ENCODE measurements at places on chromosomes 5 and 9. TPM values are rescaled to one million over a fixed set of nuclear protein-coding genes. Genes with fewer than 3 reads are reported as not detected.
A peak's percentile ranks its signal among the peaks of the same experiment; 100 is the strongest.

Gene CDX1
- 46.9 TPM for polyA plus RNA-seq

Gene DDX4
- polyA plus RNA-seq, result not detected

Gene ZNF79
- 3.8 TPM for polyA plus RNA-seq

Gene TJP2
- polyA plus RNA-seq, result 67.2 TPM

Gene EIF4E1B
- not detected for polyA plus RNA-seq

Gene NCBP1
- 22.6 TPM for polyA plus RNA-seq

- no peak for DNase-seq
These were observed 42.5 kb downstream of the TMEM174 start for GRCh38 chr5:73215531-73215890.

GRCh38 chr5:109614301-109614700, 75.4 kb upstream of the MAN2A1 start:
- no peak for DNase-seq

- DNase-seq, result no peak
These were observed 121.0 kb downstream of the AUH start for GRCh38 chr9:91240596-91241165.

DNA sequence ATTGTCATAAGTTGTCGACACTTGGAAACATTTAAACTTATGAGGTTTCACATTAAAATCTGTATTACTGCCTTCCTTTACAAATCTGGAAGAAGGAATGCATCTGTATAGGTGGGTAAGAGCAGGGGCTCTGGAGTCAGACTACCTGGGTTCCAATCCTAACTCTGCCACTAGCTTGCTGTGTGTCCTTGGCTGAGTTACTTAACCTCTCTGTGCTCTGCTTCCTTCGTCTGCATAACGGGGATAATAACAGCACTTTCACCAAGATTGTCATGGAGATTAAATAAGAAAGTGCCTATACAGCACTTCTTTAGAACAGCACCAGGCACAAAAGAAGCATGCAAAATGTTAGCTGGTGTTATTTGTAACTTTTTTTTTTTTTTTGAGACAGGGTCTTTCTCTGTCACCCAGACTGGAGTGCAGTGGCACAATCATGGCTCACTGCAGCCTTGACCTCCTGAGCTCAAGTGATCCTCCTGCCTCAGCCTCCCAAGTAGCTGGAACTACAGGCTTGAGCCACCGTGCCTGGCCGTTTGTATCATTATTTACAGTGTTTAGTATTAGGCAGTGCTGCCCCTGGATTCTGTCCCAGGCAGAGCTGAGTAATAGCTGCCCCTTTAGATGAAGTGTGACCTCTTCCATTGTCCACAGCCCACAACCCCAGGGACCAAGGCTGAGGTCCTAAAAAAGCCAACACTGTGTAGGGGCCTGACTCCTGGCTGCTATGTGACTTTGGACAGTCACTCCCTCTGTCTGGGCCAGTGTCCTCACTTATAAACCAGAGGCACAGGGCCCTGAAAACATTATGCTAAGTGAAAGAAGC, 25.4 kb upstream of the TTLL11 start:
- no peak for DNase-seq

GRCh38 chr5:18772475-18772874, 1138.2 kb downstream of the TAF11L14 start:
- peak; percentile 60 for DNase-seq

GRCh38 chr9:15786616-15787015, 233.8 kb downstream of the CCDC171 start:
- DNase-seq, result no peak

DNA sequence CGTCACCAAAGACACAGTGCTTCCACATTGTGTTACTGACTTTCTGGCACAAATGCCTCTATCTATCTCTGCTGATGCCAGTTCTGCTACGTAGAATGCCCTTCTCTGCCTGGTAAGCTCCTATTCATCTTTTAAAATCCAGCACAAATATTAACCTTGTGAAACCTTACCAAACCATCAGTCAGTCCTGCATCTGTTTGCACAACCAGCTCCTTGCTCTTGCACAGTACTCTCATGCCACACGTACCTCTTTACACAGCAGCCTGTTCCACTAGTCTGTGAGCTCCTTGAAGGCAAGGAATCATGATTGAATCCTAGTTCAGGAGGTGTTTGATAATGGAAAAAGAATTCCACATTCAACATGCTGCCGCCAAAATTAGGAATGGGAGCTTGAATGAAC, 56.3 kb downstream of the TEX10 start:
- DNase-seq, result no peak

- no peak for DNase-seq
These were observed 8.8 kb upstream of the GGTA1 start for GRCh38 chr9:121508415-121508814.

GRCh38 chr5:151251001-151251551, 1.9 kb upstream of the GM2A start:
- no peak for DNase-seq

DNA sequence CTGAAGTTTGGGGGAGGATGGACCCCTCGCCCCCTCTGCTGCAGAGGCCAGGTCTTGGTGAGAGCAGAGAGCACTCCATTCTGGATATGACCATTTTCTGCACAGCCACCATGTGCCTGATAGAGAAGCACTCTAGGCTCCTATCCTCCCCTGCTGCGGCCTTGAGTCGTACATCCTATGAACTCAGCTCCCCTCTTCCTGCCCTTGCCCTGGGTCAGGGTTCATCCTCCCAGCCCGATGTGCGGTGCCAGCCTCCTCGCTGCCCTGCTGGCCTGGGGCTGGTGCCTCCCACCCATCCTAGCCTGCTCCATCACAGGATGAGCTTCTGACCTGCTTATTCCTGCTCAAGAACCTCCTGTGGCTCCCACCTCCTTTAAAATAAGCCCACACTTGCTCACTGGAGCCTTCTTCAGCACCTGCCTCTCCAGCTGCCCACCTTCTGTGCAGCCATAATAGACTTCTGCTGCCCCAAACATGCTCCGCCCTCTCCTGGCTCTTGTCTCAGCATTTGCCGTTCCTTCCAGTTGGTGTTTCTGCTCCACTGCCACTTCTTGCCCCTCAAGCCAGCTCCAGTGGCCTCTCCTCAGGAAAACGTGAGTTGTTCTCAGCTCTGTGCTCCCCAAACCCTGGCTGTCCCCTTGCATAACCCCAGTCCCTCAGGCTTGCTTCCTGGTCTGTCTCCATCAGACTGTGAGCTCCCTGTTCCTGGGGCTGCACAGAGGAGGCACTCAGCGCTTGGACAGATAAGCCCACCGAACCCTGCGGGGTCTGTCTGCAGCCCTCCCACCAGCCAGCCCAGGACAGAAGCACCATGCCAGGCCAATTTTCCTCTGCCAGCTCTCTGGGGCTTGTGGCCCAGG, 22.3 kb upstream of the TTLL11 start:
- no peak for DNase-seq

DNA sequence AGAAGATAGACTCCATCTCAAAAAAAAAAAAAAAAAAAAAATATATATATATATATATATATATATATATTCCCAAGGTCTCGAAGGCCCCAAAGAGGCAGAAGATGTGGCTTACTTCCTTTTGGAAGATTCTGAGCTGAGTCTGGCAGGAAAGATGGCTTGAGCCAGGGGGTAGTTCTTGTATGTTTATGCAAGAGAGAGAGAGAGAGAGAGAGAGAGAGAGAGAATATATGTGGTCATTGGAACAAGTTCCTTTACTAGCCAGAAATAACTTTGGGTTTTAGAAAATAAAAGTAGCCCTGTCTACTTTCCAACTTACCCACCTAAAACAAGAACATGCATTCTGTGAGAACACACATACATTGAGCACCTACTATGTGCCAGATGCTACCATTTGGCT, 17.6 kb downstream of the NCS1 start:
- no peak for DNase-seq

DNA sequence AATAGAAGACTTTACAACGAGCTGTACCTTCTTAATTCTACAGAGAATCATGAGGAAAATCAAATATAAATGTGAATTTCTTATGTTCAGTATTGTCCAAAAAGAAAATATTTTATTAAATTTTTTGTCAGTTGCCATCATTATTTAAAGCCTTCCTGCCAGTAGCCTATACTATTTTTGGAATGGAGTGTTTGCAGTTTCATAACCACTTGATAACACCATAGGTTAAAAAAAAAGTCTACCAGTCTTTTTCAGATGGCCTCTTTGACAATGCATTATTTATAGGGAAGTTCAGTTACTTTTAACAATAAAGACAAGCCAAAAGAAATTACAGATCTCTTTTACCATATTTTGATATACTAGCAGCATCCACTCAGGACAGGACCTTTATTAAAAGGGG, 80.3 kb upstream of the CCDC152 start:
- DNase-seq, result no peak

GRCh38 chr9:37927132-37927531, 23.2 kb upstream of the SLC25A51 start:
- DNase-seq, result no peak

GRCh38 chr9:107613321-107613720, 123.8 kb upstream of the KLF4 start:
- DNase-seq, result peak; percentile 45

DNA sequence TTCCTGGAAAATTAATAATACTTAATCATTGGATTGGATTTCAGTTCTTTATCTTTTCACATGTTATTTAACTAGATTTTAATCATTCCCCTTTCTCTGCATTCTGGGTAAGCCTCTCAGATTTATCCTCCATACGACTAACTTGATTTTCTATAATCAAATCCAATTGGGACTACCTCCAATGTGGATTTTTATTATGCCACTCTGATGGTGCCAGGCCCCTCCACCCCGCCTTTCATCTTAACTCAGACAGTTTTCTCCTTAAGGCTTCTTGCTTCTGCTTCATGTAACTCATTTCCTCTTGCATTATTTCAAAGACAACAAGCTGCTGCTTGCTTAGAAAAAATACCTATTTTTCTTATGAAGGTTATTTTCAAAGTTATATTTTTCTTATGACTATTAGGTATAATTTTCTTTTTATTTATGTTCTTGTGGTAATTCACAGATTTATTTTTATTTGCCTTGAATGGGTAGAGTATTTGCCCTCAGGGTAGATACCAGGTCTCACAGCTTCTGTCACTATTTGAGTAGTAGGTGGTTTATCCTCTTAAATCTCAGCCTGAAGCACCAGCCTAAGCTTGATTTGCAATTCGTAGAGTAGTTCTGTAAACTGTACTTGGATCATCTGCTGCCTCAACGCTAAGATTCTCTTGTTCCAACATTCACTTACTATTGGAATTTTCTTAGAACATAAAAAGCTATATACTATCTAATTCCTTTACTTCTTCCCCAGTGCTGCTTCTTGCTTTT, 659.0 kb upstream of the ARRDC3 start:
- no peak for DNase-seq

- no peak for DNase-seq
These were observed 313.6 kb upstream of the PIK3R1 start for GRCh38 chr5:67901814-67902496.

DNA sequence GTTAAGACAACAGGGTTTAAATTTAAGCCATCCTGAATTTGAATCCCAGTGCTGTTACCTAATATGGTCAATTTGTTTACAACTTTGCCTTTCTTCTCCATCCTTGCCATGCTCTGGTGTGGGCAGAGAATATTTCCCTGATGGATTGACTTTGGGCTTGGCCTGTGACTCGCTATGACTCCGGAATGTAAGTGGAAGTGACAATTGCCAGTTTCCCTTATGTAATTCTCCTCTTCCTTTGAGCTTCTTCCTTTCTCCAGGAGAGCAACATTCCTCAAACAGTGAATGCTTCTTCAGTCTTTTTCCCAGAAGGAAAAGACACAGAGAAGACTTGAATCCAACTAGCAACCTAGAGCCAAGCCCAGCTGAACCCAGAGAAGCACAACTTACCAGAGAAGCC, 159.1 kb downstream of the LURAP1L start:
- DNase-seq, result no peak

All from hepatocyte (in vitro differentiated cells).